SW 1271 (cell line): ENCODE measurements at places on chromosomes 12 and 14.

GRCh38 chr14:53880761-53881160, 75.9 kb downstream of the BMP4 start:
- DNase-seq, result no peak

DNA sequence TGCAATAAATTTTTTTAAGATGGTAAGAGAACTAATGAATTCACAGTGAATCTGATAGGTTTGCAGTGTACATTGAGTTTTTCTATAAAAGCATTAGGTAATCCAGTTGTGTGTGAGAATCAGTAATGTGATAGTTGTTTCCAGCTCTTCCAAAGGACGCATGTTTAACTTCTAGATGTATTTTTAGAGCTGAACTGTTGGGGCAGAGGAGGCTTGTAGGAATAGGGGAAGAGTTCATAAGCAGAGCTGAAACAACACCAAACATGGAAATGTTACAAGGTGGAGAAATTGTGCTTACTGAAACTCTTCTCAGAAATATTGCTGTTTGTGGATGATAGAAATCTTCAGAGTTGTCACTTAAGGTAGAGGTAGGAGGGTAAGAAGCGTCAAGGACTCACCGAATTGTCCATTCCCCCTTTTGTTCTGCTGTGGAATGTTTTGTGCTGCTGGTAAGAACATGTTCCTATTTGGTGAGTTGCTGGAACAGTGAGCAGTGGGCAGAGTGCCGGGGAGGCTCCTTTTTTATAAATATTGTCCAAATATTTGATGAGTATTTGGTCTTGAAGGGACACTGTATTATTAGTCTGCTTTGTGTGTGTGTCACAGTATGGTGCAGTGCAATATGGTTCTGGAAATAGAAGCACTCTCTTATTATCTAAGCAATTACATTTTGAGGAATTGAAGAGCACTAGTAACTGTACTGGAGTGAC, 76.7 kb downstream of the ANO6 start:
- no peak for DNase-seq

DNA sequence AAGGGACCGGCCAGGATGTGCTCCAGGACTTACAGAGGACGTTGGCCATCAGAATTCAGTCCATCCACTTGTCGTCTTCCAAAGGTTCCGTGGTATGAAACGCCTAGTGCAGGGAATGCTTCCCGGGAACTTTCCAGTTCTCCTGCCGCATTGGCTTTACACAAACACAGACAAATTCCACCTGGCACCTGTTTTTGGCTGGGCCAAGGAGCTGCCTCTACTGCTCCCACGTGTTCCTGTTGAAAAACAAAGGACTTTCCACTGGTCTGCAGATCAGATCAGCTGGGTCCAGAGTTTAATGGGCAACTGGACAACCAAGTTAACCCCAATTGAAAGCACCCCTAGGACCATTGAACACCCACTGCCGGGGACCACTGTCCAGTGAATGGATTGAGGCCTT, 28.0 kb upstream of the PWP1 start:
- no peak for DNase-seq

DNA sequence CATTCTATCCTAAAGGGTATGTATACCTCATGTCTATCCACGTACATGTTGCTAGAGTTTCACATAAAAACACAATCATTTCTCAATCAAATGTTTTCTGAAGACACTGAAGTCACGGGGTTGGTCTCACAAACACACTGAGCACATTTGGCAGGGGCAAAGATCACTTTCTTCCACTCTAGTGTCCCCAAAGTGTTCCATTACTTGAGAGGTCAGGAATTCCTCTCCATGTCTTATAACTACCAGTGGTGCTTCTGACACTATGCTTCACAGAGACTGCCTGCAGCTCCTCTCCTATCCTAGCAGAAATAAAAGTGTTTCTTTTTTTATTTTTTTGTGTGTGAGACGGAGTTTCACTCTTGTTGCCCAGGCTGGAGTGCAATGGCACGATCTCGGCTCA, 19.1 kb downstream of the ZFYVE1 start:
- no peak for DNase-seq

- no peak for DNase-seq
Measured at GRCh38 chr12:116547955-116548501, 11.2 kb upstream of the MAP1LC3B2 start.

GRCh38 chr14:61145034-61145902, 135.9 kb downstream of the TMEM30B start:
- no peak for DNase-seq

DNA sequence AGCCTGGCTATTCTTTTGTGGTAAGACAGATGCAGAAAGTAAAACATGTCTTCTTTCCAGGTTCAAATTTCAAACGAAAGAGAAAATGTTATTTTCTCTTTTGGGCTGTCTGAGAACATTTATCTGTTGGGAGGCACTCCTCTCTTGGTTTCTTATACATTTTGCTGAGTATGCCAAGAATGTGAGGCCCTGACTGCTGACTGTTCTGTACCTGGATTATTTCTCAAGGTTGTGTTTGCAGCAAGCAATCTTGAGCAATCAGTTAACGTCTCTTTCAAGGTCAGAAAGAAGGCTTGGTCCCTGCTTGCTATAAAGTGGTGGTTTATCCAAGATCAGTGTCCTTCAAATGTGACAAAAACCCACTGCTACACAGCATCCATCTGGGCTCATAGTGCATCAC, 9.8 kb downstream of the SSTR1 start:
- no peak for DNase-seq
